ENCODE measurements at places on chromosomes 11 and 22. TPM values are rescaled to one million over a fixed set of nuclear protein-coding genes. Genes with fewer than 3 reads are reported as not detected.
A peak's percentile ranks its signal among the peaks of the same experiment; 100 is the strongest.

DNA sequence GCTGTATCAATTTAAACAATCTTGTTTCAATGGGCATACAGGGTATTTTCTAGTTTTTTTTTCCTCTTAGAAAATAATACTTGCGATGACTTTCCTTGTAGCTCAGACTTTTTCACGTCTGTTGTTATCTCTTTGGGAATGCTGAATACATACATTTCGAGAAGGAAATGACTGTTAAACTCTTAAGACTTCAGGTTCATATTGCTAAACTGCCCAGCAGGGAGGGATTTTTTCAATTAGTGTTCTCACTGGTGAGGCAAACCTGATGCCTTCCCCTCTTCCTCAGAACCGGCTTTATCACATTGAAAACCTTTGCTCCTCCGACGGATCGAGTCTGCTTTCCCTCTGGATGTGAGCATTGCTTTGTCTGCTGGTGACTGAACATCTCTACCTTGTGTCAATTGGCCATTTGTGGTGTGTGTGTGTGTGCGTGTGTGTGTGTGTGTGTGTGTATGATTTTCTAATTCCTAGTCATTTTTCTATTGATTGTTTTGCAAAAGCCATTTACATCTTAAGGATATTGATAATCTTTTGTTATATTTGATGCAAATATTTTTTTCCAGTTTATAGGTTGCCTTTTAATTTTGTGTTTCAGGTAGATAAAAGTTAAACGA, 6.6 kb downstream of the NEAT1 start:
- no peak for DNase-seq

DNA sequence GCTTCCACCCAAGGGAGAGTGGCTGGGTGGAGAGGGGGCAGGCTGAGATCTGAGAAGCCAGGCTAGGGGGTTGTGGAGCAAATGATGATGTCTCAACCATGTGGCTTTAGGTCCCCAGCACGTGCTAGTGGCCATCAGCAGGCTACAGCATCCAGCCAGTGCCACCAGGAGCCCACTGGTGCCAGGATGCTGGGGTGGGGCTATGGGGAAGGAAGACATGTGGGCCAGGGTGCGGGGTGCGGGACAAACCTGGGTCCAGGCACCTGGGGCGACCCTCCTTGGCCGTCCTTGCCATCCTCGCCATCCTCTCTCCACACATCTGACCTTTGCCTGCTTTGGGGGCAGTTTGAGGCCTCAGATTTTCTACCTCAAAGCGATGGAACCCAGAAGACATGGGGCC, 104.3 kb downstream of the KCNQ1 start:
- DNase-seq = no peak

- DNase-seq = peak; percentile 22
Measured at GRCh38 chr22:39478441-39478850, 21.6 kb downstream of the MGAT3 start.

TEX54 gene
- total RNA-seq = not detected

DNA sequence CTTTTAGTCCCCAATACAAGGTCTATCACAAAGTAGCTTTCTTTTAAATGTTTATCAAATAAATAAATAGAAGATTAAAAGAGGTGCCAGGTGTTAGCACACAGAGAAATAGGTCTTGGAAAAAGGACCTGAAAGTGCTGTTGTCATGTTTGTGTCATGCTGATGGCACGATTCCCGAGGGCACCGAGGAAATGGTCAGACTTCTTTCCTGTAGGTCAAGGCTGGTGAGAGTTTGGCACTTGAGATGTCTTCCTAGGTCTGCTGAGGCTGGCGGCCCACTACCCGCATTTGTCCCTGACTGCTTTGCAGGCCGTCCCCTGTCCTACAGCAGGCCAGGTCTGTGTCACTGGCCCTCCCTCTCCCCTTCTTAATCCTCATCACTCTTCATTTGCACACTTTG, 112.1 kb downstream of the ATXN10 start:
- no peak for DNase-seq

DNA sequence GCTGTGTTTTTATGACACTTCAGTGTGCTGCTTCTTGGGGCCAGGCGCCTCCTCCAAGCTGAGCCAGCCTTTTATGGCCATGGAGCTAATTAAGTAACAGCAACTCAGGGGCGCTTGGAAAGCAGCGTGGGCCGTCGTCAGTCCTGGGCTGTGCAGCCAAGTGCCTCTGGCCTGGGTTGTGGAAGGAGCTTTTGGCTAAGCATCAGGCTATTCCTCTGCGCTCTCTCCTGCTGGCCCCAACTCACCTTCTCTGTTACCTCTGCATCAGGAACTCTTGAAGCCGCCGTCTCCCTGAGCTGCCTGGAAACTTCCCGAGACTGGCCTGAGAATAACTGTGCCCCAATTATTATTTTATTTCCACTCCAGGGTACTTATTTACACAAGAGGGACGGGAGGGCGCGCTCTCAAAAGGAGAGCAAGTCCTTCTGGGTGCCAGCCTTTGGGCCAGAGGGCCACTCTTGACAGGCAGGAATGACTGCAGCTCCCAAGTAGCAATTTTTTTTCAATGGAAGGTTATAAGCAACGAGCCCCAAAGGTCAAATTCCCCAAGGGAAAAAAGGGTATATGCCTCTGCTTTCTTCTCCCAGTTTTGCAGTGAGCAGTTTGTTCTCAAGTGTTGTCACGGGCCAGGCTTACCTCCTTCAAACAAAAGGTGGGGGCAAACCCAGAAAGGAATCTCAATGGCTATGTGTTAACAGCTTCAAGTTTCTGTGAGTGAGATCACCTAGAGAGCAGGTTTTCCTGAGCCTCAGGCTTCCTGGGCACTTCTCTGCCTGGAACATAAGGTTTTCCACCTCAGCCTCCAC, 38.5 kb upstream of the NAV2 start:
- no peak for DNase-seq

DNA sequence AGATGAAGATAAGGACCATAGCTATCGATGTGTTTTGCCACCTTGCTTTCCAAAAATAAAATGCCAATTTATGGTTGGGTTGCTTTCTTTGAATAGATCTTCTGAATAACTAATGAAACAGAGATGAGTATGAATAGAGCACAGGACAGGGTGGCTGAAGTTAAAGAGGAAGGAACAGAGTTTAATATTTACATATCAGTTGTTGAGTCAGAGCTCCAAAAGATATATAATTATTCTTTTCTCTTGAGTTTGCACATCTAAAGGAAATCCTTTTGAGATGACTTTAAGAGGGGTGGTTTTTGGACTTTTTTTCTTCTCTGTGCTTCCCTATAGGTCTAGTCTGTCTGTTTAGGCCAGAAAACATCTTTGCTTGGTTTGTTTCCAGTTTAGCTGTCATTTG, 115.2 kb downstream of the DDX10 start:
- no peak for DNase-seq

DNA sequence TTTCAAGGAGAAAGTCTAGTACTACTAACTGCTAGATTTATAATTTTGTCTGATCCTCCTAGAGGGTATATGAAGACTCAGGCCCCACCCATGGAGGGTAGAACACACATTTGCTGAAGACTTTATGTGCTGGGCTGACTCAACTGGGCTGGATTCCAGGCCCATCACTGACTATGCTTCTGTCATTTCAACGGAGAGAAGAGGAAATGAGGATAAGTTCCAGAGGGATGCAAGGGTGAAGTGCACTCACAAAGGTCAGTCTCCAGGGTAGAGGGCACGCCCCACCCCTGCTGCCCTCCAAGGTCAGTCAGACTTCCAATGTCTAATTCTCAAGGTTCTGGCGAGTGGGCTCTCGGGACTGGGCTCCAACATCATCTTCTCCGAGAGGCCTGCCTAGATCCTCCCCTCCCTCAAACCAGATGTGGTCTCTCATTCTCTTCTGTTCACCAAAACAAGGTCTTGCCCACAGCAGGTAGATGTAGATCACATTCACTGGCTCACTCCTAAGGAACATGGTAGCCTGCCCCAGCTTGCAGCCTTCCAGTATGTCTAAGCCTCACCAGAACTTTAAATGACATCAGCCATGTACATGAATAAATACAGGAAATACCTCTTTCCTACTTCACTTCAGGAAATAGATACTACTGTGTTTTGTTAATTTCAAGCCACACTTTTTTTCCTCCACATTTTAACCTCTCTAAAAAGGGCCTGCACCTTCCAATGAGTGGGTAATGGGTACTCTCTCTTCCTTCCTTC, 7.3 kb upstream of the C11orf86 start:
- DNase-seq = no peak

DNA sequence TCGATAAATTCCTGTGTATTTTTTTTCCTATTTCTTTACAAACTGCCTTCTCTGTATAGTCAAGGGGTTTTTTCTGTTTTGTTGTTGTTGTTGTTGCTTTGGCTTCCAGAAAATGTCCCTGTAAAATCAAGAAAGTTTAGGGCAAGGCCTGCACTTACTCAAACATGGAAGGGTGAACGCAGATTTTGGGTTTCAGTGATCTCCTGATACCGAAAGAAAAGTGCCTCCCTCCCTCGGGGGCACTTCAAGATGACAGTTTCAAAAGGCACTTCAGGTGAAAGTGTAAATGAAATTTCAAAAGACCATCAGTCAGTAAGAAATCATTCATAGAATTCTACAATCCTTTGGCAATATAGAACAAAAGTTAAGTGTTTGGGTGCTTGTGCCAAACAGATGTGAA, 43.4 kb upstream of the TMPRSS4 start:
- DNase-seq = no peak

PLEKHB1 gene
- 64.3 TPM for total RNA-seq

- no peak for DNase-seq
Measured at GRCh38 chr22:28406246-28406645, 273.4 kb downstream of the TTC28 start.

DNA sequence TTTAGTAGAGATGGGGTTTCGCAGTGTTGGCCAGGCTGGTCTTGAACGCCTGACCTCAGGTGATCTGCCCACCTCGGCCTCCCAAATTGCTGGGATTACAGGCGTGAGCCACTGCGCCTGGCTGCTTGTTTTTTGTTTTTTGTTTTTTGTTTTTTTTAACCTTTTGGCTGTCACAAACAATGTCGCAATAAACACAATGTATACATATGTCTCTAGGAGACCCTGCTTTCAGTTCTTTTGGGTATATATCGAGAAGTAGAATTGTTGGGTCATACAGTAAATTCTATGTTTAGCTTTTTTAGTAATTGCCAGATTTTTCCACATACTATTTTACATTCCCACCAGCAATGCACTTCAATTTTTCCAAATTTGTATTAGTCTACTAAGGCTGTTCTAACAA, 28.0 kb downstream of the RBX1 start:
- DNase-seq = no peak

SYCE3 gene
- not detected for total RNA-seq

- no peak for DNase-seq
Measured at GRCh38 chr11:78023426-78023825, 350 bp upstream of the KCTD14 start.

GSTT2B gene
- not detected for total RNA-seq
